T47D (cell line): ENCODE measurements at places on chromosomes 2 and 18.

DNA sequence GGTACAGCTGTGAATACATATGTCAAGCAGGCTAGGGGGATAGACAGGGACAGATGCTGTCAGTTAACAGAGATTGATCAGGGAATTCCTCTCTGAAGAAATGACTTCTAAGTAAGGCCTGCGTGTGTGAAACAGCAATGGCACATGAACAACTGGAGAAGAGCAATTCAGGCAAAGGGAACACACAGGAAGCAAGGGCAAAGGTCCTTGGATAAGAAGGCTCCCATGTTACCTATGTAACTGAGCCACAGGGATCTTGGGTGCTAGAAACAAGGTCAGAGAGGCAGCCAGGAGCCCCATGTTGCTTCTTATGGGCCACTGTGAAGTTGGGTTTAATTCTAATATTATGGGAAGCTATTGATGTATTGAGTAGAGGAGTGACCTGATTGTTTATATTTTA, 373.7 kb upstream of the ACVR2A start:
- DNase-seq, result no peak

DNA sequence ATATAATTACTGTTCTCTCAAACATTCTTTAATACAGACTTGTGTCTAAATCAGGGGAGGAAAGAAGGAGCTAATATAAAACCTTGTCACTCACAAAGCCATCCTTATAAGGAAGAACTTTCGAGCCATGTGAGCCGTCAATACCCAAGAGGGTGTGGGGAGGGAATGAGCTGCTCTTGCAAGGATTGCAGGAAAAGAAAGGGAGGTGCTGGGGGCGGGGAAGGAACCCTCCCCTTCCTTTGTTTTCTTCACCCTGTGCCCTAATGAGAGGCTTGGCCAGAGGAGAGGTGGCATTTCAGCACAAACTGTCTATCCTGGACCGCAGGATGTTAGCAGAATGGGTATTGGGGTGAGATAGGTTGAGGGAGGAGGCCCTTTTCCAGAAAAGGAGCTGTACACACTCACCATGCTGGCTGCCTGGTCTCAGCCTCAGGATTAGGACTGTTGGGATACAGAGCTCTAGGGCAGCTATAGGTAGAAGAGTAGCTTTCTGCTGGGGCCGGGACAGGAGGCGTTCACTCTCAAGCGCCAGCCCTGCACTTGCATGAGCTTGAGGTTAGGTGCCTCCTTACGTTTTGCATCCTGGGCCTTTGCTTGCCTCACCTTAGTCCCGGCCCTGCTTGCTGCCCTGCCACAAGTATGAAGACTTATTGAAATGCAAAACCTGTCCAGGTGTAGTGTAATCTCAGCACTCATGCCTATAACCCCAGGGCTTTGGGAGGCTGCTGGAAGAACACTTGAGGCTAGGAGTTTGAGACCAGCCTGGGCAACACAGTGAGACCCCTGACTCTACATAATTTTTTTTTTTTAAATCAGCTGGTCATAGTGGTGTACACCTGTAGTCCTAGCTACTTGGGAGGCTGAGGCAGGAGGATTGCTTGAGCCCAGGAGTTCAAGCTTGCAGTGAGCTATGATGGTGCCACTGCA, 190.5 kb downstream of the LOXHD1 start:
- DNase-seq, result no peak

- DNase-seq, result no peak
Observed at GRCh38 chr18:24266131-24266530, 127.3 kb downstream of the CABYR start.

DNA sequence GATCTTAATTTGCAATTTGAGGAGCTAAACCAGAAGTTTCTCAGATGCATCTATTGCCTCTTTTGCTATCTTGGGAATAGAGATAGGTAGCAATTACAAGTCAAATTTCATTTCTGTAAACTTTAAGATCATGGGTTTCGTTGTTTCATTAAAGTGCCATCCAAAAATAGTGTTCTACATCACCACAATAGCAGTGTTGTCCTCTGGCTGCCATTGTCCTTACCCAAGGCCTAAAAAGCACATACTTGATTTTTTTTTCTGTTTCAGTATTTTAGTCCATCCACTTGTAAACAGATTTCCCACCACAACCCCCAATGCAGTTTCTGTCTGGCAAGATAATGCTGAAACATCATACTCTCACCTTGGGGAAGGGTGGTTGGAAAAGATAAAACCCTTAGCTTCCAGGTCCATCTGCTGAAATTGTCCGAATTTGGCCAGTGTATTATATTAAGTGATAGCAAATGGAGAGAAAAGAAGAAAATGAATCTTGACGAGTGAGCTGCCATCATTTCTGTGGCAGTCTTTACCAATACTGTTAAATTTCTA, 136.2 kb downstream of the LCLAT1 start:
- DNase-seq, result no peak

GRCh38 chr18:63346480-63347183, 20.4 kb downstream of the KDSR start:
- no peak for DNase-seq
